ENCODE measurements at places on chromosomes 3 and 15.

- DNase-seq = no peak
Observed at GRCh38 chr3:192408007-192408646, 319.2 kb downstream of the FGF12 start.

DNA sequence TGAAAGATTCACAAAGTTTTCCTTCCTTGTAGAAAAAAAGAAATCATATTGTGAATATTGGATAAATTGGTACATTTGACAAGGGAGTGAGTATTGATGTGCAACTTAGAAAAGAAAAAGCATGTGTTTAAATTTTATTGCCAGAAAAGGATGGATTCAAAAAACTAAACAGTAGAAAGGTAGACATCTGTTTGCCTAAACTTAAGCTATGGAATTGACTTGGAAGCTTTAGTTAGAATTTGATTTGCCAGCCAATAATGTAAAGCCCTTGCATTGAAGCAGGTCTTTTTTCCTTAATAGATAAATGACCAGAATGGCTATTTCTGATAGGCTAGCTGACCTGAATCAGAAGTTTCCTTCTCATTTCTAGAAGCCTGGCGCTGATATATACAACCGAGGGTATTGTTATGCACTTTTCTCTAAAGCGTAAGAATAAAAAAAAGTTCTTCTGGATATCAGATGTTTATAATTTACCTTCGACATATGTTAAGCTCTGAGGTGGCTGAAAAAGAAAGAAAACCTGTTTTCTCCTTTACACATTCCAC, 4.2 kb downstream of the RARB start:
- DNase-seq = no peak

GRCh38 chr3:128931046-128931445, 51.6 kb downstream of the ACAD9 start:
- no peak for DNase-seq

DNA sequence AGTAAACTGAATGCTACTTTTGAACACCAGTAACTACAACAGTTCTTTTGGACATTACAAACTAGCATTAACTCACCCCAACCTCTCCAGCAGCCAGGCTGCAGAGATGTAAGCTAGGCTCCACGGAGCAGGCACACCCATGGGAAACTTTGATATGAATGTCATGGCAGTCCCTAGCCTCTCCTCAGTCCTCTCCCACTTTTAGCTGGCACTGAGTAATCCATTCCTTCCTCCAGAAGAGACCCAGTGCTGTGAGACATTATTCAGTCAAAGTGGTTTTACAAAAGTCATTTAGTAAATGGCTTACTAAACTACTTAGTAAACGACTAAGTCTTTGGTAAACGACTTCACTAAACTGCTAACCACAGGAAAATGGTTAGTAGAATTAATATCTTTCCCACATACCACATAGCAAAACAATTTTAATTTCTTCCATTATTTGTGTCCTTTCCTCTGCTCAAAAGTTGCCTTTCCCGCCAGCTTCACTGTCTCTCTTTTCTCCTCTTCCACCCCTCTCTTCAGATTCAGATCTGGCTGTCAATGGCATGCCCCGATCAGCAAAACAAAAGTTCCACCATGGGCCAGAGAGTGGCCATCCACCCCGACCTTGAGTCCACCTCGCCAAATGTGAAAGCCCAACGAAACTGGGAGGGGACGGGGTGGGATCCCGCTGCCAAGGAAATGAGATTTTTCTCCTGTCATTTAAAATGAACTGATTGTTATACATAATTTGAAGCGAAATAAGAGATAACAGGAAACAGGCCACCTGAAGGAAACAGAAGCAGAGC, 67.5 kb upstream of the TJP1 start:
- no peak for DNase-seq

GRCh38 chr3:99708207-99708745, 69.9 kb downstream of the COL8A1 start:
- no peak for DNase-seq

DNA sequence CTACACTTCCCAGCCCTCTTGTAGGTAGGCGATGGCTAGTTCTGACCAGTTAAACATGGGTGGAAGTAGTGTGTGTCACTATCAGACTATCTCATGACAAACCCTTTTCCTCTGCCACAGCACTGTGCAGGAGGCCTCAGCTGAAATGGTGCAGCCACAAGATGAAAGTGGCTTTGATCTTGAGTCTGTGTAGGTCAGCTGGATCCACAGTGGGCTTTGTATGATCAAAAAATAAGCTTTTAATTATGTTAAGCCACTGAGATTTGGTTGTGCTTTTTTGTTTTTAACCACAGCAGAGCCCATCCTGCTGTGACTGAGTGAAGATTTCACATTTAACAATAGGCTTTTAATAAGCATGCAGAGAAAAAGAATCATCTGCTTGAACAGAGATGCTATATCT, 19.7 kb downstream of the RCN2 start:
- no peak for DNase-seq

- DNase-seq = peak; percentile 20
Observed at GRCh38 chr3:151283907-151284461, 5.6 kb upstream of the P2RY14 start.

- no peak for DNase-seq
Observed at GRCh38 chr3:132311841-132312240, 5.4 kb upstream of the ACP3 start.
